Activated CD4-positive, alpha-beta T cell treated with anti-CD3 and anti-CD28 coated beads for 24 hours (primary cell): ENCODE measurements at places on chromosomes 2 and 18.

DNA sequence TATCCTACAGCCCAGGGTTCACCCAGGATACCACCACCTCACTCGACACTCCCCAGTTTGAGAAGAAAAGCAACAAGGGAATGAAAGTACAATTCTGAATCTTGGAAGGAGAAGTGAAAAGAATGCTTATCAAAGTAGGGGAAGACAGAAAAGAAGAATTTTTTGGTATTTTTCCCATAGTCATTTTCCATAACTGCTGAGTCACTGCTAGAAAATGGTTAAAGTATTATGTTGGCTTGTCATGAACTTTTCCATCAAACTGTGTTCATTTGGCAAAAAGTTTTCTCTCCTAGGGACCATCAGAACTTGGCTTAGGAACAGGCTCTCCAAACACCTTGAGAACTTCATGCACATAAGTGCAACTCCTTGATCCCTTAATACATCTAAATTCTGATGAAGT lies 192.0 kb downstream of the BCL11A start:
- no peak for DNase-seq

DNA sequence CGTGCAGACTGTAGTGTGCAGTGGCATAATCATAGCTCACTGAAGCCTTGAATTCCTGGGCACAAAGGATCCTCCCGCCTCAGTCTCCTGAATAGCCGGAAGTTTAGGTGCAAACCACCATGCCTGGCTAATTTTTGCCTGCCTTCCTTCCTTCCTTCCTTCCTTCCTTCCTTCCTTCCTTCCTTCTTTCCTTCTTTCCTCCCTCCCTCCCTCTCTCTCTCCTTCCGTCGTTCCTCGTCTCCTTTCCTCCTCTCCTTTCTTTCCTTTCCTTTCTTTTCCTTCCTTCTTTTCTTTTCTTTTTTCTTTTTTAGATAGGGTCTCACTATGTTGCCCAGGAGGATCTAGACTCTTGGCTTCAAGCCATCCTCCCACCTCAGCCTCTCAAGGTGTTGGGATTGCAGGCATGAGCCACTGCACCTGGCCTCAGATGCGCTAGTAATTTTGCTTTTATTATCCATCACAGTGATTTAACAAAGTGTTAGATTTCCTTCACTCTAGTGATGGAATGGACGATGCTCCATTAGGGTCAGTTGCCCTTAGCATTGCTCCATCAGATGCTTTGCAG lies 6.6 kb upstream of the ANKRD29 start:
- DNase-seq = no peak

DNA sequence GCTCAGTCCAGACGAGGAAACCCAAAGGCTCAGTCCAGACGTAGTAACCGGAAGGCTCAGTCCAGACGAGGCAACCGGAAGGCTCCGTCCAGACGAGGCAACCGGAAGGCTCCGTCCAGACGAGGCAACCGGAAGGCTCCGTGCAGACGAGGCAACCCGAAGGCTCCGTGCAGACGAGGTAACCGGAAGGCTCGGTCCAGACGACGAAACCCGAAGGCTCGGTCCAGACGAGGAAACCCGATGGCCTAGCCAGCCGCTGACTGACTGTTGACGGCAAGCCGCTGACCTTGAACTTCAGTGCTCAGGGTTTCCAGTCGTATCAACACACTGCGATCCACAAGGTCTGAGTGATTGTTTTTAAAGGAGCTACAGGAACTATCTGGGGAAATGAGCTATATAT lies 150.7 kb upstream of the TPO start:
- no peak for DNase-seq

DNA sequence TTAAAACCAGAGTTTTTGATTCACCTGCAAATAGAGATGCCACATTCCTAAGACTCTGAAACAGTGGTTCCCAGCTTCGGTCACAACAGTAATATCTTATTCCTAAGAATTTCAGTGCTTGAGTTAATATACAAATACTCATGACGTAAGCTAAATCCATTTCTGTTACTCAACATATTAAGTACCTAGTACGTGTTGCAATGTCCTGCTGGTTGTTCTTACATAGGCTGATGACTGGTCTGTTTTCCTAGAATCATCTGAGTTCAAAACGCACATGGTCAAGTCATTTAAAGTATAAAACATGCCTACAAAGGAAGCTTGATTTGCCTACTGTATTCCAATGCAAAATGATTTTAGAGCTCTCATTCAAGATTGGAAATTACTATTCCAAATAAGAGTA lies 7.2 kb downstream of the NCL start:
- no peak for DNase-seq

- DNase-seq = no peak
Measured at GRCh38 chr2:170013802-170014551, 164.0 kb upstream of the MYO3B start.

- no peak for DNase-seq
Measured at GRCh38 chr18:32668956-32669355, 103.9 kb downstream of the KLHL14 start.

DNA sequence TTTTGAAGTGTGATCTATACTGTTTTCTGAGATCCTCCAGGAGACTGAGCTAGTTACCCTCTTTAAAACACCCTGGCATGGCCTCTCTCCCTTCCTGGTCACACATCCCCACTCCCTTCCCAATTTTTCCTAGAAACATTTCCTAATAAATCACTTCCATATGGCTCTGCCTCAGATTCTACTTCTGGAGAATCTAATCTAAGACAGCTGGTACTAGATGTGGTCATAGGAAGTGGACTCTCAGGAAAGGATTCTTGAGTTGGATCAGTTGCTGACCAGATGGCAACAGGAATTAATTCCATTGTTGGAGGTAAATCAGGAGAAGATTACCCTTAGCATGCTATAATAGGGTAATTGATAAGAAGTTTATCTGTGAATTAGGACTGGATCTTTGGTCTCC lies 310.5 kb downstream of the SATB2 start:
- no peak for DNase-seq

- no peak for DNase-seq
Measured at GRCh38 chr2:110983133-110983532, 137.6 kb upstream of the BCL2L11 start.

GRCh38 chr2:152421521-152422370 lies 86.8 kb downstream of the FMNL2 start:
- no peak for DNase-seq
